ENCODE measurements at places on chromosomes 13 and 19.

GRCh38 chr19:40411125-40411842, 1.9 kb downstream of the PRX start:
- DNase-seq: no peak

DNA sequence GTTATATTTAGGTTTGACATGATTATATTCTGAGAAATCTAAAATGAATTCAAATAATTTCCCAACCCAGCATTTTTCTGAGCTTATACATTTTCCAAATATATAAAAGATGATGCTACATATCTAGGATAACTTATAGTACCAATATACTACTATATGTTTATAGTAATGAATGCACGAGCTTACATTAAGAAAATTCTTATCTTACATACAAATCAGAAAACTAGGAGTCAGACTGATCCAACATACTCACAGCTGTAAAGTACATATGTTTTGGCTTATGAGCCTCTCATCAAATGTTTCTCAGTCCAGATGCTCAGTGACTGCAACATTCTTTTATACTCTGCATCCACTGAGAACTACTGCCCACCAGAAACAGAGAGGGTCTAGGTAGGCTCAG, 491.3 kb upstream of the KLF12 start:
- no peak for DNase-seq

GRCh38 chr19:17183858-17184321, 31.3 kb upstream of the USE1 start:
- no peak for DNase-seq

DNA sequence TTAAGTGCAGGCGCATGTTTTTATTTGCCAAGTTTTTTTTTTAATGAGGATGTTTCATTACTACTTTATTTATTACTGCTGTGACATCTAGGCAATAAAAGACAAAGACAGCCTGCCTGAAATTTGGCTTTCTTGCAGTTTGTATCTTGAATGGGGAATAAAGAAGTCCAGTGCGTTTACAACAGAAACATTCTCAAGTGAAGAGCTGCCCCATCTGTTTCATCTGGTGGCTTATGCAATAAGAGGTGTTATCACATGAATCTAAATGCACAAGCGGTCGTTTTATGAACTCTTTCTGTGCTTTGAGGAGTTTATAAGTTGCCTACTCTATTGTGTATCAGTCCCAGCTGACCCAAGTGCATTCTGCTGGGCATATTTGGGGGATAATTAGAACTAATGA, 12.6 kb upstream of the MAB21L1 start:
- DNase-seq: no peak

DNA sequence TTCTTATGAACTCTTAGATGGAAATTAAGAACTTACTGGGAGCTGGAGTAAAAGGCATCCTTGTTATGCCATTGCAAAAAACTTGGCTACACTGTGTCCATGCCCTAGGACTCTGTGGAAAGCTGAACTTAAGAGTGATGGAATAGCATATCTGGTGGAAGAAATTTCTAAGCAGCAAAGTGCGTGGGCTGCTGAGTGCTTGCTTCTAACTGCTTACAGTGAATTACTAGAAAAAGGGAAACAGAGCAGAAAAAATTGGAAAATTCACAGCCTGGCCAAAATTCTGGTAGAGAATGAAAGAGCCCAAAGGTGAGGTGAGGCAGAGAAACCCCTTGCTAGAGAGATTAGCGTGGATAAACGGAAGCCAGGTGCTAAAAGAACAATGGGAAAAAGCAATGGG, 44.3 kb downstream of the ALOX5AP start:
- DNase-seq: no peak

Measured in AG04450 (cell line).